Stimulated activated CD8-positive, alpha-beta memory T cell treated with anti-CD3 and anti-CD28 coated beads, Interleukin-7, amount 100 ng/mL, for 24 hours (primary cell): ENCODE measurements at places on chromosomes 2 and 18.

GRCh38 chr2:219772103-219772635, 144.7 kb downstream of the SLC4A3 start:
- no peak for DNase-seq

DNA sequence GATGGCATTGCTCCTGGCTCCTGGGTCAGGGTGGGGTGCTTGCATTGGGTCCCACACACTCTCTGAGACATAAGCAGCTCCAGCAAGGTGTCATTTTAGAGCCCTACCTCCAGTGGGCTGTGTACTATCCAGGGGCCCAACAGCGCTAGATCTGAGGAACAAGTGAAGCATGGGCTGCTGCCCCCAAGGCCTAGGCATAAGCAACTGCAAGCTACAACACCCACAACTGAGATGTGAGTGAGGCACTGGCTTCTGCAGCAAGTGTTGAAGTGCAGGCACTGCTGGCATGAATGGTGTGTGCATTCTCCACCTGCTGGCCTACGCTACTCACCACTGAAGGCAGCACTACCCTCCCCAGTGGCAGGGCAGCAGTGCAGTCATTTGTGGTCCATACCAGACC, 81.0 kb upstream of the STK39 start:
- no peak for DNase-seq

- no peak for DNase-seq
Measured at GRCh38 chr2:121330921-121331320, 45.9 kb upstream of the TFCP2L1 start.

DNA sequence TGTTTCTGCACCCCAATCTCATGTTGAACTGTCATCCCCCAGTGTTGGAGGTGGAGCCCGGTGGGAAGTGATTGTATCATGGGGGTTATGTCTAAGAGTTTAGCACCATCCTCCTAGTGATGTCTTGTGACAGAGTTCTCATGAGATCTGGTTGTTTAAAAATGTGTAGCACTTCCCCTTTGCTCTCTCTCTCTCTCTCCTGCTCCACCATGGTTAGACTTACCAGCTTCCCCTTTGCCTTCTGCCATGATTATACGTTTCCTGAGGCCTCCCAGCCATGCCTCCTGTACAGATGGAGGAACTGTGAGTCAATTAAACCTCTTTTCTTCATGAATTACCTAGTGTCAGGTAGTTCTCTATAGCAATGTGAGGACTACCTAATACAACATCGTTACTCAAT, 396.9 kb upstream of the LRATD1 start:
- no peak for DNase-seq

GRCh38 chr2:222972420-222972819, 79.6 kb upstream of the KCNE4 start:
- DNase-seq, result no peak

DNA sequence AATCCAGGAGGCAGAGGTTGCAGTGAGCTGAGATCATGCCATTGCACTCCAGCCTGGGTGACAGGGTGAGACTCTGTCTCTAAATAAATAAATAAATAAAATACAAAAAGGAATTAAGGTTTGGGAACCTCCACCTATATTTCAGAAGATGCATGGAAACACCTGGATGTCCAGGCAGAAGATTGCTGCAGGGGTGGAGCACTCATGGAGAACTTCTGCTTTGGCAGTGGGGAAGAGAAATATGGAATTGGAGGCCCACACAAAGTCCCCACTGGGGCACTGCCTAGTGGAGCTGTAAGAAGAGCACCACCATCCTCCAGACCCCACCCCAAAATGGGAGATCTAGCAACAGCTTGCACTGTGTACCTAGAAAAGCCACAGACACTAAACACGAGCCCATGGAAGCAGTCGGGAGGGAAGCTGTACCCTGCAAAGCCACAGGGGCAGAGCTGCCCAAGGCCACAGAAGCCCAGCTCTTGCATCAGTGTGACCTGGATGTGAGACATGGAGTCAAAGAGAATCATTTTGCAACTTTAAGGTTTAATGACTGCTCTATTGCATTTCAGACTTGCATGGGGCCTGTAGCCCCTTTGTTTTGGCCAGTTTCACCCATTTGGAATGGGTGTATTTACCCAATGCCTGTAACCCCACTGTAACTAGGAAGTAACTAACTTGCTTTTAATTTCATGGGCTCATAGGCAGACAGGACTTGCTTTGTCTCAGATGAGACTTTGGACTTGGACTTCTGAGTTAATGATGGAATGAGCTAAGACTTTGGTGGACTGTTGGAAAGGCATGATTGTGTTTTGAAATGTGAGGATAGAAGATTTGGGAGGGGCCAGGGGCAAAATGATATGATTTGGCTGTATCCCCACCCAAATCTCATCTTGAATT, 265.3 kb downstream of the ZEB2 start:
- no peak for DNase-seq

GRCh38 chr2:237455764-237456163, 31.3 kb upstream of the MLPH start:
- DNase-seq, result no peak

DNA sequence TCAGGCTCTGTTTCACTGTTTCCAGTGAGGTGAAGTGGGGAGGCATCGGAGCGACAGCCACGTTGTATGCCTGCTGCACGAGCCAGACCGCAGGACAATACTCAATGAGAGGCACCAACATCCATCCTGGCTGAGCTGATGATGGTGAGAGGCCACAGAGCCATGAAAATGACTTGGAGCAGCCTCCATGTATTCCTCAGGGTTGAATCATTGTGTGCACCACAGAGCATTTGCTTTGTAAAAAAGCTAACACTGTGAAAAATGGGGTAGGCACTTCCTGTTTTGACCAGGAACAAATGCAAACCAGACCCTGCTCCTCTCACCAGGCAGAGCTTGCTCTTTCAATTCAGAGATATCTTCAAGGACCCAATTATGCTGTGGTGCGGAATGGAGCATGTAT, 87.2 kb downstream of the LPIN1 start:
- no peak for DNase-seq

DNA sequence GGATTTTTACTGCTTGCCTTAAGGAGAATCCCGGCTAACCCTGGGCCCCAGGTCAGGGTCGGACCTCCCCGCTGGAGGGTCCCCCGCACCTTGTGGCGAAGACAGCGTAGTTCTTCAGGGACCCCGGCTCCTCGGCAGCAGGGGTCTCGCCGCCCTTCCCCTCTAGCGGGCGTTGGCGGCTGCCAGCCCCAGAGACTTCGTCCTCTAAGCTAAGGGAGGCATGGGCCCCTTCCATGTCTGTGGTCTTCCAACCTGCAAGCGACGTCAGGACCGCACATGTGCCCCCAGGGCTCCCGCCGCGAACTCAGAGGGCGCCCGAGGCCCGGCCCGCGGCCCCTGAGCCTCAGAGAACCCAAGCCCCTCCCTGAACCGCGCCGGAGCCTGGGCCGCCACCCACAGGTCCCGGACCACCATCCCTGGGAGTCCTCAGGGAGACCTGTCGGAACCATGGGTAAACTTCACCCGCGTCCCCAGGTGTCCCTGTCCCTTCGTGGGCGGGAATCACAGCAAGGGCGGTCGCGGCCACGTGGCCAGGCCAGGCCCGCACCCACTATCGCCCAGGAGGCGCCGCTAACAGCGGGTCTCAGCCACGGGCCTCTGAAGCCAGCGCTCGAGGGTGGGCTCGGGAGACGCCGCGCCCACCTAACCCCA, 562 bp downstream of the ANKMY1 start:
- DNase-seq, result no peak

- no peak for DNase-seq
Measured at GRCh38 chr2:173157676-173158293, 82.1 kb downstream of the MAP3K20 start.

DNA sequence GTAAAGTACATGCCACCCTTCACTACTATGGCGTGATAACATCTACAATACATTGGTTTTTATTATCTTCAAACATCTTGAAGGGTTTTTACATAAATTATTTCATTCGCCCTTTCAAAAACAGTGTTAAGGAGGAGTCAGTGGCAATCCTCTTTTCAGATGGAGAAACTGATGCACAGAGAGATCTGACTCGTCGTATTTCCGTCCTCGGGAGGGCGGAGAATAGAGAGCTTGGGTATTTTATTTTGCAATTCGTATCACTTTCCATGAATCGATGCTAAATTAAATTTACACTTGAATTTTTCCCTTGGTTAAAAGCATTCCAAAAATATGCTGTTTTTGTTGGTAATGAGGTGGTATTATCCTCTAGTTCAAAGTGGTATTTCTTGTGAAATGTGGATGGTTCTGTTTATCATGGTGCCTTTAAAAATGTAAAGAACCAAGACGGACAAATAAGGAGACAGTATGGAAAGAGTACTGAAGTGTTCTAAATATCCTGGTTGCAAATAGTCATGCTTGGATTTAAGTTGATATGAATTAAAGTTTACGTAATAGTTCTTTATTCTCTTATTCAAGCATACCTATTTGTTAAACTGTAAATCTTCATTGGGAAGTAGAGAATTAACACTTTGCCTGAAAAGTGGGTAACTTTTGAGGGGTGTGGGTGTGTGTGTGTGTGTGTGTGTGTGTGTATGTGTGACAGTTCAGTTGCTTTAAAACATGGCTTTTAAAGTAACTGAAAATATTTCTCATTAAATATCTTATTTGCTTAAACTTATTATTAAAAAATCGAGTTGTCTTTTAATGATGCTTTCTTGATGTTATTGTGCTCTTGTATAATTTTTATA, 5.6 kb downstream of the PHLPP1 start:
- DNase-seq, result no peak

DNA sequence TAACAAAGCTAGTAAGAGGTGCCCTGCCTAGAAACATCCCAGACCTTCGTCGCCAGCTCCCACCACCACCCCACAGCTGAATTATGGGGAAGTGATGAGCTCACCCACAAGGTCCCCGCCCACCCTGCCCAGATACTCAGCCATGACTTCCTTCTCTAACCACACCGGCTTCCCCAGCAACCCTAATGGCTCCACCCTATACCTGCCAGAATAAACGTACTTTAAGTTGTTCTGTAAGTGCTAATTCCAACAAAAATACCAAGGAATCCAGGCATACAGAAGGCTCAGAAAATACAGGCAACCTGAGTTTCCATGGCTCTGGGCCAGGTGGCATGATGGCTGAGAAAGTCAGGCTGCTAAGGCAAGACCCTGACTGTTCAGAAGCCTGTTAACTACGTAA, 39.1 kb downstream of the TMEM163 start:
- DNase-seq, result no peak

GRCh38 chr2:21633466-21633865, 509.7 kb downstream of the TDRD15 start:
- DNase-seq, result no peak

DNA sequence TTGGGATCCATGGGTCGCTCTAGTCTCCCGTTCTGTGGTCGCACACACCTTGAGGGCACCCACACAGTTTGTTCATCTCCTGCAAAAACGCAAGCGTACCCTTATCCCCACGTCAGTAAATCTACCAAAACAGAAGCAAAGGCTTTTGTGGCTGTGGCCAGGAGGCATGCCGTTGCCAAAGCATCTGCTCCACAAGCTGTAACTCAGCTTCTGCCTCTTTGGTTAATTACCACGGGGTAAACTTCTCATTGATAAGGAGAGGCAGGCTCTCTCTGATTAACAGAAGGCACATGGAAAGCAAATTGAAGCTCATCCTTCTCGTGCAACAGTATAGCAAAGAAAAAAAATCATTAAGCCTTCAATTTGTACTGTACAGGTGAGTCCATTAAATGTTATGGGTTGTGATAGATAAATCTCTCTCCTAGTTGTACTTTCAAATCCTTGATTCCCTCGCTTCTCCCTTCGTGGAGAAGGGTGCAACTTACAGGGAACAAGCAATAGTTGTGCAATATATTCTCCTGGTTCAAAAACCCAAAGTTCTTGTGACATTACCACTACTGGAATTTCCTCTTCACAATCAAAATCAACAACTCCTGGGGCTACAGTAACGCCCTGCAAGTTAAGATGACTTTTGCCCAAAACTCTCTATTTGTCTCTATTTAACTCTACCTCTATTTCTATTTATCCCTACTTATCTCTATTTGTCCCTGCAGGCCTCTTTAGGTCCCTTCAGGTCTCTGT, 10.3 kb downstream of the PECR start:
- DNase-seq, result no peak

- no peak for DNase-seq
Measured at GRCh38 chr2:95165030-95165370, 609 bp upstream of the ZNF2 start.

DNA sequence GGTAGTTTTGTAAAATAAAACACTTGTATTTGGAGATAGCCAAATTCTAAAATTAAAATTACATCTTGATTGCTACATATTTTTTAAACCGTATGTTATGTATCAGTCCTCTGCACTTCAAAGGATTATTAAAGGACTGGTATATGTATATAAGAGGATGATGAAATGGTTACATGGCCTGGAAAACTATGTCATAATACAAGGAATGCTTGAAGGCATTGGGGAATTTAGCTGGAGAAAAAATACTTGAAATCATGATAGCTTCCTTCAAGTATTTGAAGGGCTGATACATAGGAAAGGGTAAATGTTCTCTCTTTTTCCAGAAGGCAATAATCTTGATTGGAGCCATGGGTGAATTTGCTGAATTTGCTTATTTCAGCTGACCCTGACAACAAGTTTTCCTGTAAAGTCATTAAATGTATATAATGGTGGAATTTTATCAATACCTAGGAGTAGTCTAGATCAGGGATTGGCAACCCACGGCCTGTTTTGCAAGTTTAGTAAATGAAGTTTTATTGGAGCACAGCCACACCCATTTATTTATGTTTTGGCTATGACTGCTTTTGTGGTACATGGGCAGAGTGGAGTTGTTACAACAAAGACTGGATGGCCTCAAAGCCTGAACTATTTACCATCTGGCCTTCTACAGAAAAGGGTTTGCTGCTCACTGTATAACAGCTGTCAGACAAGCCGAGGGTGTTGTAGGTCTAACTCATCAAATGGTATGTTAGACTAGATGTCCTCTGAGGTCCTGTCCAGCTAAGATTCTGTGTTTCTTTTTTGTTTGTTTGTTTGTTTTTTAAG, 34.4 kb downstream of the ACYP2 start:
- no peak for DNase-seq

GRCh38 chr18:61980355-61980754, 87.5 kb upstream of the RNF152 start:
- no peak for DNase-seq

DNA sequence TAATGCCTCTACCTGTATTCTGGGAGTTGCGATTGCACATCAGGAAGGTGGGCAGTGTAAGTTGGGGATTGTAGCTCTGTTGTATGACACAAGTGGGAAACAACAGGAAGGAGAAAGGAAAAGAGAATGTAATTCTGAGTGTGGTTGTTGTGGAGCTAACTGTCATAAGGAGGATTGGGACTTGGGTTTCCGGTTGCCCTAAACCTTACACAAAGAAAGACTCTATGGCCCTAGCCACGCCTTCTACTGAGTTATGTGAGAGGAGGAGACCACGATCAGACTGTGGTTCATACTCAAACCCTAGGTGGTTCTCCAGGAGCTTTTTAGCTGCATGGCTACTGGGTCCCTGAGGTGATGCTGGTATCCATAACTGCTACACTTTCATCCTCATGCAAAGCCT, 86.5 kb downstream of the TANC1 start:
- no peak for DNase-seq

DNA sequence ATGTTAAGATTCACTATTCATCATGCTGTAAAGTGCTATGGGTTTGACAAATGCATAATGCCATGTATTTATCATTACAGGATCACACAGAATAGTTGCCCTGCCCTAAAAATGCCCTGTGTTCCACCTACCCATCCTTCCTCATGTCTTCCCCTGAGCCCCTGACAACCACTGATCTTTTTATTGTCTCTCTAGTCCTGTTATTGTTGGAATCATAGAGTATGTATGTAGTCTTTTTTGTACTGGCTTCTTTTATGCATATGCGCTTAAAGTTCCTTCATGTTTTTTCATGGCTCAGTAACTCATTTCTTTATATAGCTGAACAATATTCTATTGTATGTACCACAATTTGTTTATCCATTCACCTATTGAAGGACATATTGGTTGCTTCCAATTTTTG, 20.3 kb downstream of the CCDC150 start:
- DNase-seq, result no peak

- no peak for DNase-seq
Measured at GRCh38 chr2:210421916-210422315, 54.6 kb downstream of the LANCL1 start.
